Pericardium fibroblast (primary cell): ENCODE measurements at places on chromosomes 7 and 10. TPM values are rescaled to one million over a fixed set of nuclear protein-coding genes. Genes with fewer than 3 reads are reported as not detected.

TFPI2 gene
- 58.6 and 395 TPM in 2 replicates for total RNA-seq

RNF32 gene
- 0.77 and 3.2 TPM in 2 replicates for total RNA-seq

SNX8 gene
- total RNA-seq = 23.1 and 34.7 TPM in 2 replicates

GRM3 gene
- not detected in 2 replicates for total RNA-seq

C10orf62 gene
- not detected in 2 replicates for total RNA-seq

GARIN1A gene
- total RNA-seq = 0.23 and 0.51 TPM in 2 replicates

ARMC3 gene
- total RNA-seq = not detected in 2 replicates
